ENCODE measurements at places on chromosomes 3 and 15.
A peak's percentile ranks its signal among the peaks of the same experiment; 100 is the strongest.

- no peak for DNase-seq
Observed at GRCh38 chr3:169999433-169999832, 32.8 kb downstream of the SEC62 start.

DNA sequence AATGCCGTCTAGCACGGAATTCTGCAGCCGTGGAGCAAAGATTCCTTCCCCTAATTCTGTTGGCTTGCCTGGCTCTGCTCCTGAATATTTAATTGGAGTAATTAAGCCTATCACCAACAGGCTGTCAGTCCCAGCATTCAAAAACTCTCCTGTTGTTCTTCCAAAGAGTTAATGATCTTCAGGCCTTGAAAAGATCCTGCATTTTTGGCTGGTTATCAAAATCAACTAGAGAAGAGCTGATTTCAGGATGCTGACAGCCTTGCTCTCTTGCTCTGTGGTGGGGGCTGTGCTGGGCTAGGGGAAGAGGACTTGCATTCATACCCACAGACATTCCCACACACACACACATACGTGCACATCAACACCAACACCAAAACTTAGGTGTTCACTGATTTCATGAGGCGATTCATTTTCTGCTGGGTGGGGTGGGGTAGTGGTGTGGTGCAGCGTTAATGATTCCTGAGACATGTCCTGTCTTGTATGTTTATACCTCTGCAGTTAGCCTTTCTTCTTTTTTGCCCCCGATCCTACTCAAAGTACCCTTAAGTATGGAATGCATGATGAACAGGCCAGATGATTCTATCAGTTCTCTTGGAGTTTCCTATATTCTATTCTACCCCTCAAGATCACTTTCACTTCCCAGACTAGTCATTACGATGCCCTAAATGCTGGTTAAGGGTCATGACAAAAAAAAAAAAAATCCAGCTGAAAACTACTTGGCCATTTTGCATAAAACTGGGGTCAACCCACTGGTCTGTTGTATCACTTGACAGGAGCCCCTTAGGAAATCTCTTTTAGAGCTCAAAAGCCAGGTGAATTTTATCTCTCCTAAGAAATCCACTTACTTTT lies 42.3 kb downstream of the CPN2 start:
- no peak for DNase-seq

DNA sequence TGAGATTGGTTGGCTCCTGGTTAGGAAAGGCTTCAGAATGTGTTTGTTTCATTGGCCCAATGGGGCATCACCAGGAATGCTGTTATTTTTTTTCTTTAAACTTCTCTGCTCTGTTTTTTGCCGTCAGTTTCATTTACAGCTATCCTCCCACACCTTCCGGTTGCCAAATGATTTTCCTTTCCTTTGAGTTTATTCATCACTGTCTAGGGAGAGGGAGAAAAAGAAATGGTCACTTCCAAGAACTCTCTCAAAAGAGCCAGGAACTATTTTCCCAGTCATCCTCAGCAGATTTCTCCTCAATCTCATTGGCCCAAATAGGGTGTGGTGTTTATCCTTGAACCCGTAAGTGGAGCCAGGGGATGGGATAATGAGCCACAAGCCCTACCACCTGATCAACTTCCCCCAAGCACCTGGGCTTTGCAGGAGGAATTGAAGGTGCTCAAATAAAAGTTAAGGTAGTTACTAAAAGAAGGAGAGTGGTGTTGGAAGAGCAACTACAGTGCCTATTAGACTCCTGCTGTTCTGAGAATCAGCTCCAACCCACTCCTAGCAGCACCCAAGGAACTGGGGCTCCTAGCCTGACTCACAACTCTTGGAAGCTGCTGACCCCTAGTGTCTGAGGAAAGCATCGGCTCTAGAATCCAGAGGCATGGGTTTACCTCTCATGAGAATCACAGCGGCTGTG lies 183.8 kb upstream of the IL12A start:
- DNase-seq, result no peak

DNA sequence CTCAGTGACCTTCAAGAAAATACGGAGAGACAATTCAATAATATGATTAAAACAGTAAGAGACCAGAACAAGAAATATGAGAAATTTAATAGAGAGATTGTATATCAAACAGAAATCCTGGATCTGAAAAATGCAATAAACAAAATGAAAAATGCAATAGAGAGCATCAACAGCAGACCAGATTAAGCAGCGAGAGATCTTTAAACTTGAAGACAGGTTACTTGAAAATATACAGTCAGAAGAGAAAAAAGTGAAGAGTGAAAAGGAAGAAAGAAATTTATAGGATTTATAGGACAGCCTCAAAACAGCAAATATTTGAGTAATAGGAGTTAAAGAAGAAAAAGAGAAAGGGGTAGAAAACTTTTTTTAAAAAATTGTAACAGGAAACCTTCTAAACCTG lies 813.9 kb upstream of the GRM7 start:
- DNase-seq, result no peak

DNA sequence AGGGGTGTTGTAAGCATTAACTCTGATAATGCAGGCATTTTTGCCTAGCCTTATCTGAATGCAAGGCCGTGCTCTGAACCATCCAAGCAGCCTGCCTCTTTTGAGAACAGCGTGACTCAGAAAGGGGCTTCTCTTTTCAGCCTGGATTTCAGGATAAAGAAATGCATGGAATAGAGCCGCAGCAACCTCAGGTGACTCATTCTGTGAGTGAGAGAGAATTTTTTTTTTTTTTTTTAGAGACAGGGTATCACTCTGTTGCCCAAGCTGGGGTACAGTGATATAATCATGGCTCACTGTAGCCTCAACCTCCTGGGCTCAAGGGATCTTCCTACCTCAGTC lies 20.6 kb upstream of the PDE8A start:
- DNase-seq, result no peak

DNA sequence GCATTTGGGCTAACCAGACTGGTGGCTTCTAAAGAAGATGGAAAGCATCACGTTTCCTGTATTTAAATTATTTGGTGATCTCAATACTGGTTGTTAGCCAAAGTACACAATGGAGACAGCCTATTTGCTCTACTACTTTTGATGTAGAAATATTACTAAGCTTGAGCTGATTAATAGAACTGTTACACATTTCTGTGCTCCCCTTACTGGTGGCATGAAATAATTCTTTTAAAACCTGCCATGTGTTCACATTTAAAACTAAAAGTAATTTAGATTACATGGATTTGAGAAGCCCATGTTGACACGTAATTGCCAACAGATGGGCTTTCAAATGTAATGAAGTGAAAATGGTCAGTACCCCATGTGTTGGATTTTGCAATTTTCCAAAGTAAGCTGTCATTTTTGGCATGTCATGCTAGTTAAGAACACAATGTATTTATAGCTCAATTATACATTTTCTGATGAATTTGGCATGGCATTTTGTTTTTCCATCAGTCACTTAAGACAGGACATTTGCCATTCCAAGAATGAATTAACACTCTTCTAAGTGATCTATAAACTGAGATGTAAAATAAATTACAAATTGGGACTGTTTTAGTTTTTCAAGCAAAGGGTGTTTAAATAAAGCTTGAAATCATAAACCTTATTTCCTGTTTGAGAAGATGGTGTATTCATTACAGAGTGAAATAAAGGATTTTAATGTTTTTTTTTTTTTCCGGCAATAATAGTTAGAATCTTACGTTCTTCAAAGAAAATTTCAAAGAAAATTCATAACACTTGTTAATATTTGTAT lies 10.8 kb upstream of the RARRES1 start:
- no peak for DNase-seq

DNA sequence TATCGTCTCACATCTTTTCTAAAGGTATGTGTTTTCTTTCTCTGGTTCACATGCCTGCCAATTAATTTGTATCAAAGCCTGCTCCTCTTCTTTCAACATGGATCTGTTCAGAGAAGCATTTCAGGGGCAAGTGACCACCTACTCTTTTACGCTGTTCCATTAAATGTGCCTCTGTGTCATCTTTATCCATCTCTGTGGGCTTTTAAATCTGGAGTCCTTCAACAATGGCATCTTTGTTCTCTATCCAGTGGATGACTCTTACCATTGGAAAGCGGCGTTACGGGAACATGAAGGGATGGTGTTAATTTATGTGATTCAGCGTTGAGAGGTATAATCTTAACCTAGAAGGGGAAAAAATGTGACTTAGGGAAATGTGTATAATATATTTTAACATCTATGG lies 92.7 kb upstream of the CFAP20DC start:
- no peak for DNase-seq

GRCh38 chr15:89649013-89649625 lies 6.1 kb downstream of the KIF7 start:
- DNase-seq, result no peak

GRCh38 chr15:34582461-34583371 lies 735 bp downstream of the GOLGA8B start:
- DNase-seq, result peak; percentile 22

DNA sequence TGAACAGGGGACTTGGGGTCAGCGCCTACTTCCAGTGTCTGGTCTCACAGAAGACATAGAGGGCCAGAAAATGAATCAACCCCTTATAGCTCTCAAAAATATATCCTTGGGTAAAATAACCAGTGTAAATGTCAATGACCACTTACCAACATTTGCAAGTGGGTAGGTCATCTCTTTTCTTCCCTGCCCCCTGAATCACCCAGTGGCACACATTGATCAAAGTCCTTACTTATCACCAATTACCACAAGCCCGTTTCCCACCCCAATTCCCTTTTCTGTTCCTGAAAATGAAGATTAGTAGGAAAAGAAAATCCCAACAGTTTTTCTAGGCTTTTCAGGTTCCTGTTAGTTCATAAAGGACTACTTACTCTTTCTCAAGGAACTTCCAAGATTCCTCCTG lies 70.5 kb upstream of the HEG1 start:
- DNase-seq, result no peak

GRCh38 chr15:35833581-35833980 lies 287.6 kb upstream of the DPH6 start:
- no peak for DNase-seq

DNA sequence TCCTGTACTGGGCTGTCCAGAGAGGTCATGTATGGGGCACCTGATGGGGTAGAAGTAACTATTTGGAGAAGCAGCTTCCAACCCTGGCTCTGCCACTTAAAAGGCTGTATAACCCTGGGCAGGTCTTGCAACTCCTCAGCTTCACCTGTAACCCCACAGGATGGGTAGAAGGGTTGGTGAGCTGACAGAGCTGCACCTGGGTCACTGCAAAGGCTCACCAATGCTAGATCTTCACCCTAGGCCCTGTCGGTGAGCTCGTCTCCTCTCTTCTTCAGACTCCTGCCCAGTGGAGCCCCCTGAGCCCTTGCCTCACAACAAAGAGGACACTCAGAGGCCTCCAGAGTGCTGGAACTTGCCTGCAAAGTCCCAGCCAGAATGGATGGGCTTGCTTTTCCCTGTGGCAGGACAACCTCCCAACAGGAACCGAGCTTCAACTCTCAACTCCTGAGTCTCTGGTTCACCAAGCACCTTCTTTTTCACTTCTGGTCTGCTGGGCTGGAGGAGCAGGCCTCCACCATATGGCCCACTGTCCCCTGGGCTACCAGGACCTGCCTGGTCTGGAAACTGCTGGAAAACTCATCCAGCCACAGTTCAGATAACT lies 45.9 kb downstream of the XXYLT1 start:
- DNase-seq, result no peak

DNA sequence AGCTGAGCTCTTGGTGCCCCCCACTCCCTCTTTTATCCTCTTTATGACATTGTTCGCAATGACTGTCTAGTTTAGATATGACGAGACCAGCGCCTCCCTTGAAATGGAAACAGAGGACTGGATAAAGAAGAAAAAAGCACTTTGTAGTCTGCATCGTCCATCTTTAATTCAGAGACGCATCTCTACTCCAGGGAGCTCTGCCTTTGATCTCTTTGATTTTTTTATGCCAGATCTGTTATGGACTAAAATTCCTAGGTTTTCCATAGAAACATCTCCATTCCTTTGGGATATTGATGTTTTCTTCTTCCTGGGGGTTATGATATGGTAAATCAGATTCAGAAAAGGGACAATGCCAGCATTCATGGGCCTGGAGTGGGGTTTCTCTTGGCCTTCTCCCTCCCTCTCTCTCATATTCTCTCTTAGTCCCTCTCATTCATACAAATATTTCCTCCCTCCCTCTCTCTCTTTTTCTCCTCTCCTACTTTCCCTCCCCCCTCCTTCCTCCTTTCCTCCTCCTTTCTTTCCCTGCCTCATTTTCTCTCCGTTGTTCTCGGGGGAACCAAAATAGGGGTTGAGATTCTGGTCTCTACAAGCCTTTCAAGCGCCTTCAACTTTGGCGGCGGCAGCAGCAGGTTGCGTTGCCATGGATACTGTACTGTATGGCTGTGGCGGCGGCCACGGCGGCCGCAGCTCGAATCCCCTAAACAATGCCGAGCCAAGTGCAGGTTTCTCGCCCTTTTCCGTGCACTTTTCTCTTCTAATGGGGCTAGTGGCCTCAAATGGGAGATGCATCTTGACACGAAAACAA lies 45.5 kb downstream of the ZIC4 start:
- DNase-seq, result no peak

DNA sequence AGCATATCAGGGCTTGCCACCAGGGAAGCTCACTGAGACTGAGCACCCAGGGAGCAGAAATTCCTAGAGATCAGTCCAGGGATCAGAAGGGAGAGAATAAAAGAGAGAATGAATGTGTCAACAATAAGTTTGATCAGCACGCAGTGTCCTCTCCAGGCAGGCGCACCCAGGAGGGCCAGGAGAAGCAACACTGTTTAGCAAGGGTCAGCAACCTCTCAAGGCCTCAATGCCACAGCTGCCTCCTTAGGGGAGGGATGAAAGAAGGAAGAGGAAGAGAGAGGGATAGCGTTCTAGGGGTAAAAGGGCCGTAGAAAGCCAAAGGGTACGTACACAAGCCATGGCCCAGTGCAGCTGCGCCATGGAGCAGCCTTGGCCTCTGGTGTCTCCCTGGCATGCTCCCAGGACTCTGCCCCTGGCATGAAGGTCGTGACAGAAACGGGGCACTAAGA lies 399.8 kb downstream of the SHQ1 start:
- no peak for DNase-seq

DNA sequence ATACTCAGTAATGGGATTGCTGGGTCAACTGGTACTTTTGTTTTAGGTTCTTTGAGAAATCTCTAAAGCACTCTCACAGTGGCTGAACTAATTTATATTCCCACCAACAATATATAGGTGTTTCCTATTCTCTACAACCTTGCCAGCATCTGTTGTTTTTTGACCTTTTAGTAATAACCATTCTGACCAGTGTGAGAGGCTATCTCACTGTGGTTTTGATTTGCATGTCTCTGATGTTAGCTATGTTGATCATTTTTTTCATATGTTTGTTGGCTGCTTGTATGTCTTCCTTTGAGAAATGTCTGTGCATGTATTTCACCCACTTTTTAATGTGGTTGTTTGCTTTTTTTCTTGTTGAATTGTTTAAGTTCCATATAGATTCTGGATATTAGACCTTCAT lies 98.2 kb upstream of the DCBLD2 start:
- no peak for DNase-seq

GRCh38 chr15:49313650-49314049 lies 109.4 kb upstream of the FGF7 start:
- DNase-seq, result no peak

- no peak for DNase-seq
Observed at GRCh38 chr3:62548528-62549205, 175.3 kb upstream of the FEZF2 start.

GRCh38 chr15:93708724-93709445 lies 522.5 kb upstream of the MCTP2 start:
- DNase-seq, result no peak

Measured in effector CD8-positive, alpha-beta T cell (primary cell).